ENCODE measurements at places on chromosomes 13 and 19.

DNA sequence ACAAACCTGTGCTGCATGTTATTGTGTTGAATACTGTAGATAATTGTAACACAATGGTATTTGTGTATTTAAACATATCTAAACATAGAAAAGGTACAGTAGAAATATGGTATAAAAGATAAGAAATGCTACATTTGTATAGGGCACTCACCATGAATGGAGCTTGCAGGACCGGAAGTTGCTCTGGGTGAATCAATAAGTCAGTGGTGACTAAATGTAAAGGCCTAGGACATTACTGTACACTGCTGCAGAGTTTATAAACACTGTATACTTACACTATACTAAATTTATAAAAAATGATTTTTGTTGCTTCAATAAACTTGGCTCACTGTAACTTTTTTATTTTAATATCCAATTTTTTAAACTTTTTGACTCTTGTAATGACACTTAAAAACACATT is 34.4 kb downstream of the LMO7 start:
- DNase-seq = no peak

DNA sequence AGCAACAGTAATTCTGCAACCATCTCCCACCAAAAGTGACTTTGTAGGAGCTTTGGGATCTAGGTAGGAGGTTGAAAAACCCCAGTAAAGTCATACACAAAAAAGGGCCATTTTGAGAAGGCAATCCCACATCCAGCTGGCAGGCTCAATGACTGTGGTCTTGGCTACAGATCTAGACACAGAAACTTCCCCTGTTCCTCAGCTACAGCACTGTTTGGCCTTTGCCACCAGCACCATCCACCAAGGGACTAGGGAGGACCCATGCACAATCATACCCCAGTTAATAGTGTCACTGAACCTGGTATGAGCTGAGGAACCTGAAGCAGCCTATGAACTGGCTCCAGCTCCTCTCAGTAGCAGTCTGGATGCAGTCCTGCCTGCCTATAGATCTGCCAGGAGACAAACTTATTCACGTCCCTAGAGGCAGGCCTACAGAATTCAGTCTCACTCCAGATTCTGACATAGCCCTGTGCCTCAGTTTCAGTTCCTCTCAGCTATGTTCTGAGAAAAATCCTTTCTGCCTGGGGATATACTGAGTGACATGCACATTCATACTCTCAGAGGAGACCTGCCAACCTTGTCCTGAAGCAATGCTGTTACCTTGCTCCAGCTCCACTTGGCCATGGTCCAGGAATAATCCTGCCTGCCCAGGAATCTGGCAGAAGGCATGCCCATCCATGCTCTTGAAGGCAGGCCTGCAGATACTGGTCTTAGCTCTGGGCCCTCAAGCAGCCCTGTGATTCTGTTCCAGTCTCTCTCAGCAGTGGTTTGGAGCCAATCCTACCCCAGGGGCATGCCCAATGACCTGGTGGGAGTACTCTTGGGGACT is 2048.3 kb upstream of the PCDH20 start:
- no peak for DNase-seq

DNA sequence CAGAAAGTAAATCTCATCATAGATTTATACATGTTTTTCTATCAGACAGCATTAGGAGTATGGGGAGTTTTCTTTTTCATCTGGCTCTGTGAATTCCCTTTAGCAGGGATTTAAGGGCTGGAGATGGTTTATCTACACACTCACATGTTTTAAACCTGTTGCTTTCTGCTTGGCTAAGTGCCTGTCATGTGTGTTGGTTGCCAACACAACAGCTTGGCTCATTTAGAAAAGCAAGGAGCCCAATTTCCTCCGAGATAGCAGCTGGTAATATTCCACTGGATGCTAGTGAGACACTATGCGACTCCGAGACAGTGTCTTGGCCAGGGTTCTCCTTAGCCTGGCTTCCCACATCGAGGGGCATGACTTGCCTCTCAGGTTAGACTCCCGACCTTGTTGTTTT is 83.3 kb downstream of the KLF5 start:
- no peak for DNase-seq

GRCh38 chr13:77857531-77858209 is 61.0 kb downstream of the EDNRB start:
- no peak for DNase-seq

DNA sequence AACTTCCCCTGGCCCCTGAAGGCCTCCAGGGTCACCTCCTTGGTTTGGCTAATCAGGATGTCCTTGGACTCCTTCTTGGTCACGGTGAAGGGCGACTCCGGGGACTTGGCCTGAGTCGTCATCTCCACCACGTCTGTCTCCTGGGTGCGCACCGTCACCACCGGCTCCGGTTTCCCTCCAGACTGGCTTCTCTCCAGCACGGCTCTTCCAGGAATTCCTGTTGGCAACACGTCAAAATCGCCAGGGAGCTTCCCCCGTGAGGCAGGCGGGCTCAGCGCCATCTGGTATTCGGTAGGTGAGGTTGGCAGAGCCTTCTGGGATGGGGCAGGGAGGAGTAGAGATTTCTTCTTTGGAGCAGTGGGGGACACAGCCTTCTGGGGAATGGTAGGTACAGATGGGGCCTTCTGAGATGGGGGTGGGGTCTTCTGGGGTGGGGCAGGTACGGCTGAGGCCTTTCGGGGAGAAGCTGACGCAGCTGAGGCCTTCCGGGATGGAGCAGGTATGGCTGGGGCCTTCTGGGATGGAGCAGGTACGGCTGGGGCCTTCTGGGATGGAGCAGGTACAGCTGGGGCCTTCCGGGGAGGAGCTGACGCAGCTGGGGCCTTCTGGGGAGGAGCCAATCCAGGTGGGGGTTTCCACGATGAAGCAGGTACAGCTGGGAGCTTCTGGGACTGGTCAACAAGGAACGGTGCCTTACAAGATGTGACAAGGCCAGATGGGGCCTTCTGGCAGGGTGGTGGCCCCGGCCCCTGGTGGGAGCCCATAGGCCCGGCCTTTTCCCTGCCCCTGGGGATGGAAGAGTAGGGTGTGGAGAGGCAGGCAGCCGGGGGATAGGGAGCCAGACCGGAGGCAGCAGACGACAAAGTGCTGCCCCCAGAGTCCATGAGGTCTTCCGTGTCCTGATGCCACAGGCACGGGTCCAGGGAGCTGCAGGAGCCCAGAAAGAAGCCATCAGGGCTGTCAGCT is 3.8 kb downstream of the GARIN5B start:
- no peak for DNase-seq

DNA sequence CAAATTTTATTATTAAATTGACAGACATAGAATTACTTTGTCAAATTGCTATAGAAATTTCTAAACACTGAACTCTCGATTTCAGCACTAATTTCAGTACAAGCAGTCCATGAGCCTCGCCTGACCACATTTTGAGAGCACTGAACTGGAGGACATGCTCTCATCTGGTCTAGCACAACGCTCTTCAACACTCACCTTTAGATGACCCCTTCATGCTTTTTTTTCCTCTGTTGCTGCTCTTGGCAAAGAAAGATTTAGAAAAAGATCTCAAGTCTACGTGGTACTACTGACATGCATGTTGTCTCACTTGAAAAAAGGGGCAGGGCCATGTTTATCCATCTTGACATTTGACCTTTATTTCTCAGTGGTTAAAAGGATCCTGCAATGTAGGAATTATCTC is 981.5 kb downstream of the DIAPH3 start:
- DNase-seq = no peak

GRCh38 chr19:42155796-42156195 is 23.6 kb upstream of the POU2F2 start:
- no peak for DNase-seq

DNA sequence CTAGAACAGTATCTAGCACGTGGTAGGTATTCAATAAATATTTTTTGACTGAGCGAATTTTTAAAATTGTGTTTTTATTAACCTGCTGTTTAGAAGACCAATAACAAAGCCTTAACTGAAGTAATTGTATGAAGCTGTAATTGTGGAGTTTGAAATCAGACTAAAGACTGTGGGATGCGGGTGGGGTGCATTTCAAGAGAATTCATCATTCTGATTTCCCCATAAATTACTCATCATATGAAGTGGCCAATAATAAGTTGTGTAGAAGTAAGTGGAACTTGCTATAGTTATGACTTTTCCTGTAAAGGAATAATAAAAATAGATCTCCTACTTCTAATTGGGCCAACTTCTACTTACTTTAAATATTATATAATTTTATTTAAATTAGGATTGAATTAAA is 449.3 kb downstream of the PCDH9 start:
- no peak for DNase-seq

GRCh38 chr19:339262-339887 is 5.2 kb downstream of the MIER2 start:
- DNase-seq = no peak

DNA sequence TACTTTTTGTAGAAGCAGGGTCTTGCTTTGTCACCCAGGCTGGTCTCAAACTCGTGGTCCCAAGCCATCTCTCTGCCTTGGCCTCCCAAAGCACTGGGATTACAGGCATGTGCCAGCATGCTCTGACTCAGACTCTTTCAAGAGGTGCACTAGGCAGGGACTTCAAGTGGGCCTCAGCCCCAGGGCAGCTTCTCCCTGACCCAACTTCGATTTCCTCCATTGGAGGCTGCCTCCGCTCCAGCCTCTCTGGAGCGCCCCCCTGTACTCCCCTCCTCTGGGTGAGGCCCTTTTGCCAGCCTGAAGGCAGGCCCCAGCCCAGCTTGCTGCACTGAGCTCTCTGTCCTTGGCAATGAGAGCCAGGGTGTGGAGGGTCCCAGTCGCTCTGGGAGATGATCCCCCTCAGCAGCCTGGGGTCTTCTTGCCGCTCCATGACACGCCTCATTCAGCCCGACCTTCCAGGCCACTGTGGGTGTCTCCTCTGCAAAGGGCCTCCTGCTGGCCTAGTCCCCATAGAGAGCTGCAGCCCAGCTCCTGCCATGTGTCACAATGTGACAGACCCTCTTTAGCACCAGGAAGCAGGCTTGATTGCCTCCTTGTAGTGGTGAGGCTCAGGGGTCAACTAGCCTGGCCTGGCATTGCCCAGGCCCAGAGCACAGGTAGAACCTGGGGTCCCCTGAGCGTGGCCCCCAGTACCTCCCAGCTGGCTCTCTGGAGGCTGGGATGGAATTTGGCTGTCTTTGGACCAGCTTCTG is 16.4 kb downstream of the CARM1 start:
- DNase-seq = no peak

DNA sequence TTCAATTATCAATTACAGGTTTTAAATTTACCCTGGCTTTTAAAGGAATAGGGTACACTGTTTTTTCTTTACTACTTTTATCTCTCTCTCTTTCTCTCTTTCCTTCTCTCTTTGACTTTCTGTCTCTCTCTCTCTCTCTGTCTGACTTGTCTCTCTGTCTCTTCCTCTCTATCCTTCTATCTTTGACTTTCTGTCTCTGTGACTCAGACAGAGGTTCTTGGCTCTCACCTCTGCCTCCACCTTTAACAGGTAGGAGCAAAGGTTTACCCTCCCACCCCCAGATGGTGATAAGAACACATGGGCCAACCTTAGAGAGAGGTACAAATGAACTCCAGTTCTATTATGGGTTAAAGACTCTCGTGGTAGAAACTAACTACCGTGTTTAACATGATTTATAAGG is 20.3 kb upstream of the FAM124A start:
- no peak for DNase-seq

DNA sequence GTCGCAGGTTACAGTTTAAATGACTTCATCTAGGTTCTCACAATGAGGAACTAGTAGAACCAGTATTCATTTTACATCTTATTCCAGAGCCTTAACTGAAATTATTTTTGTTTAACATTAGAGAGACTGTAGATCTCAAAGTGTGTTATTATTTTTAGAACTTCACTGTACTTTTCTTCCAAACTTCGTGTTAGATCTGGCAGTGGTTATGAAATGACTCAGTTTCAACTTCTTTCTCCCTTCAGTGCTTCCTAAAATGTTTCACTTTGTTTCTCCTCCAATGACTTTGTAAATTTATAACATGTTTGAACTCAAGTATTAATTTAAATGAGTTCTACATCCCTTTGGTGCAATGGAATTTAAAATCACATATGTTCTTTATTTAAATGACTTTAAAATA is 139.3 kb downstream of the PCDH9 start:
- no peak for DNase-seq

DNA sequence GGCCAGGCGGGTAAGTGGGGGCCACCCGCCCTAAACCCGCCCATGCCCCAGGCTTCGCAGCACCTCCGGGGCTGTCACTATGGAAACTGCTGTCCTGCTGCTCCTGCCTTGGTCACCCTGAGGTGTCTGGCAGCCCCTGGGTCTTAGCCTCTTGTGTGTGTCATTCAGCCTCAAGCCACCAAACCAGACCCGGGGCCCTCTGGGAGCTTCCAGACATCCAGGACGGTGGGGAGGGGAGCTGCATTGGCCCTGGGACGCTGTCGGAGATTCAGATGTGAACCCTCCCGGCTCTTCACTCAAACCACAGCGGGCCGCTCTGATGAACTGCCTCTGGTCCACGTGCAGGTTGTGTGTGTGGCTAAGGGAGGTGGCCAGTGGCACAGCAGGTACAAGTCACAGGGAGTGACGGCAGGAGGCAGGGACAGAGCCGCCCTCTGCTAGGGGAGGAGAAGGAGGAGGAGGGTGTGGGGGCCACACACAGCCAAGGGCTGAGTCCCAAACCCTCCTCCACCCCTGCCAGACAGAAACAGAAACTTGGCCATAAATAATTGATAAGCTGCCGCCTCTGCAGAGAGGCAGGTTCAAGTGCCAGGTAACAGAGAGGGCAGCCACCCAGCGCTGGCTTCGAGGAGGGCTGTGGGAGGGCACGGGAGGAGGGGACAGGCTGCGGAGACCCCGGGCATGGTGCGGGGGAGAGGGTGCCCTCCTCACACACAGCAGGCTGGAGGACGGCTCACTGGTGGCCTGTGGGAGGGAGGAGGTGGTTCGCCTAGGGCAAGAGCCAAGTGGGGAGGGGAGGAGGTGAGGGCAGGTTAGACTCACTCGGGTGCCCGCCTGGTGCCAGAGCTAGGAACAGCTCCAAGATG is 8.0 kb downstream of the NANOS3 start:
- no peak for DNase-seq

- DNase-seq = no peak
Measured at GRCh38 chr13:95677564-95678266, 776 bp downstream of the DNAJC3 start.

DNA sequence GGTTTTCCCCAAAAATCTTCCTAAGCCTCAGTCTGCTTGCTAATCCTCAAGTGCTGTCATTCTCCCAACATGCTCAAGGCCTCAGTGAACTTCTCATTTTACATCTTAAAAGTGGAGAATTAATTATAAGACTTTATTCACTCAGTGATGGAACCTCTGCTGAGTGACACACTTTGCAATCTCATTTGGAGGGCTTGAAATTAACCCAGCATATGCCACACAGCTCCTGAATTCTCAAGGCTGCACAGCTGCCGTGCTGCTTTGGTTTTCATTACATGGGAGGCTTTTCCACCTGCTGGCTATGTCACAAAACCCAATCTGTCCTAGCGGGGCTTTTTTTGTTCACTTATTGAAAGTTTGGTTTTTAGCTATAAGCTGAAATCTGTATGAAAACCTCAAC is 28.3 kb upstream of the SERPINE3 start:
- DNase-seq = no peak

- no peak for DNase-seq
Measured at GRCh38 chr19:6352381-6353165, 8.8 kb upstream of the CLPP start.
